ENCODE measurements at places on chromosomes 3 and 15.

DNA sequence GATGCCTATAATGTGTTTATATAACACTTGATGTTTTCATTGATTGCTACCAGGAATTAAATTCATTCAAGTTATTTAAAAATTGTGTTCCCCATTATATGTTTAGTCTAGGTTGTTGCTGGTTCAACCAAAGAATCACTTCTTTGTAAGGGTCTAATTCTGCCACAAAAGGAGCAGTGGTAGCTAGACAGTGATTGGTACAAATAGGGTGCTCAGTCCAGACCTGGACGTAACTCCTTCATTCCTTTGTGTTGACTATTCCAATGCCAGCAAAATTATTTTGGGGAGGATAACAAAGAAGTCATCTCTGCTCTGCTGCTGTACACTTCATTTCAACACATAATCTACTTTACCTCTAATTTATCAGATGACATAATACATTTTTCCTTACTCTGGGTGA, 1.2 kb downstream of the CHMP2B start:
- DNase-seq: no peak

DNA sequence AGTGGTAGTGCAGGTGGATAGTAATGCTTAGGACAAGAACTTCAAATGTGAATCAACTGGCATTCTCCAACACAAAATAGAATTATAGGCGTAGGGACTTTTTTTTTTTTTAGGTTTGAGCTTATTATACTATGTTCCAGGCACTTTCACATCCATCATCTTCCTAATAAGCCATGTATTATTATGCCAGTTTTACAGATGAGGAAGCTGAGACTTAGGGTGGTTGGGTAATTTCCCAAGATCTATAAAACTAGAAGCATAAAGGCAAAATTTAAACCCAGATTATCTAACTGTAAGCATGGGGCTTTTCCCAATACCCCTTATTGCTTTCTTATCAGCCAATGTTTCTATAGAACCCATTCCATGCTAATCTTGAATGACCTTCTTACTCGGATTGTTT, 75.1 kb upstream of the ETV5 start:
- no peak for DNase-seq

DNA sequence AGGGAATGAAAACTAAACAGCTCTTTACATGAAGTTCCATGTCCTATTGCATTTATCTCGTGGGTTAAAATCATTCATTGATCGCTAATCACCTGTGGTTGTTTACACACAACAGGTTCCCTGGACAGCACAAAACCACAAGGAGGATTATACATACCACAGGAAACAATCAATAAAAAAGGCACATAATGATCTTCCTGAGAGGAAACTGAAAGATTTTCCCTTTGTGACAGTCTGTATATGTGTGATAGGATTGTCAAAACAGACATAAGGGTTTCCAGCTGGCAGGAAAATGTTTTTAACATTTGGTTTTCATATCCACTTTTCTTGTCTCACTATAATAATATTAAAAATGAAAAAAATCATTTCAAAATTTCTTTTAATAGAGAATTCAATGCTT, 541.8 kb downstream of the NLGN1 start:
- DNase-seq: no peak

DNA sequence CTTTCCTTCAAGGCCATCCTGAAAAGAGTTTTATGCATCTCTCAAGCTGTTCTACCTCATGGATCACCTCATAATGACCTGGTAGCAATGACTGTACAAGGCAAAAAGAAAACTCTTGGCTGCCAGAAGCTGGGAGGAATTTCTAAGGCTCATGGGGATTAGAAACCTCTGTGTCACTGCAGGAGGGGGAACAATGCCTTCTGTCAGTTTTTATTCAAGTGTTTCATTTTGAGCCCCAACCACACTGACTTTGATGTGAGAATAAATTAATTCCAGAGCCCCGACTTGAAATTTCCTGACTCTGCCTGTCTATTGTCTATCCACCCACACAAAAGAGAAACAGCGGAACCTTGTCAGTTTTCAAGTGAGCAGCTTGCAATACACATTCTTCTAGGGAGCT, 58.7 kb upstream of the MRPL3 start:
- DNase-seq: no peak

DNA sequence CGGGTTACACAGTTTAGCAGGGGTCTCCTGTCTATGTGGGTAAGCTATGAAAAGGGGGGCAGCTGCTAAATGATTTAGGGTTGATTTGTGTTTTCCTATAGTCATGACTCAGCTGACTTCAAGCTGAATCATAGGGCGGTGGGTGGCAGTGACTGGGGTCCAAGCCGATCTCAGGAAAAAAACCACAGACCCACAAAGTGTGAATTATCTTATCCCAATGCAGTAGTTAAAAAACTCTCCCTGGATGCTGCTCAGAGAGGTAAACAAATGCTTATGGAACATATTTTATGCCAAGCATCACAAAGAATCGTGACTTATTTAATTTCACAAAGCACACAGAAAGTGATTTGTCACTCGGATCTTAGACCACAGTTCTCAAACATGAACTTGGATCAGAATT, 18.4 kb upstream of the TOPAZ1 start:
- no peak for DNase-seq

- DNase-seq: no peak
Observed at GRCh38 chr15:32828507-32829186, 110.8 kb downstream of the GREM1 start.

DNA sequence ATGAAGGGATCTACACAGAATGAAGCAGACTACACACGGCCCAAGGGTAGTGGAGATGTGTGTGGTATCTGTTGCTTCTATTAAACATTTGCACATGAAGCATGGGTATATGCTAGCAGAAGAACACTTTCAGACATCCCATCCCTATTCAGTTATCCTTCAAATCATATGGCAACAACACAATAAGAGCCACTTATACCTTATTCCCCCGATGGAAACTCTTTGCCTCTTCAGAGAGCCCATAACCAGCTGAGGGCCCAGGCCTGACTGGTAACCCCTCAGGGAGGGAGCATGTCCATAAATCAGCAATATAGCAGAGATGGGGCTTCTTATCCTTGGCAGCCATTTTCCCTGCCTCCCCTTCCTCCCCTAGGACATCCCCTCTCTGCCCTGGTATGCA, 210.6 kb downstream of the FHIT start:
- DNase-seq: no peak

DNA sequence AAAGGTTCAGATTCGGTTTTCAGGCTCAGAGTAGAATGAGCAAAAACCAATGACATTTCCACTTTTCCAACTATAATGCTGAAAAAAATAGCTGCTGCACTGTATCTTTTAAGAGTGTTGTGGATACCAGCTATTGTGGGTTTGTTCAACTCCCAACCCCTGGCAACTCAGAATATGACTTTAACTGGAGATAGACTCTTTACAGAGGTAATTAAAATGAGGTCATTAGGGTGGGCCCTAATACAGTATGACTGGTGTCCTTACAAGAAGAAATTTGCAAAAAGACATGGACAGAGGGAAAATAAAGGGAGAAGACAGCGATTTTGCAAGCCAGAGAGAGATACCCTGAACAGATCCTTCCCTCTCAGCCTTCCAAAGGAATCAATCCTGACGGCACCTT, 39.5 kb downstream of the ANKRD28 start:
- no peak for DNase-seq

DNA sequence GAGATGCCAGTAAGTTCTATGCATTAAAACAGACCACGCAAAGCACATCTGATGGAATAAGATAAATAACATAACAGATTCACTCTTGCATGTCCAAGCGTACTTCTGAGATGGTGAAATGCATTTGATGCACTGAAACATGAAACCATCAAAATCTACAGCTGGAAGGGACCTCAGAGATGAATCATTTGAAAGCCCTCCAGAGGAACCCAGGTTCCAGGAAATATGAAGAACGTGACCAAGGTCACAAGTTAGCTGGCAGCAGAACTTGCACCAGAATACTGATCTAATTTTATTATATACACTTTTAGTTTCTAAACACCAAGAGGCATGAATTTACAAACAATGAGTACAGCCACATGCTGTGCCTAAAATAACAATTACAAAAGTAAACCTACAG, 957.1 kb downstream of the FHIT start:
- no peak for DNase-seq

DNA sequence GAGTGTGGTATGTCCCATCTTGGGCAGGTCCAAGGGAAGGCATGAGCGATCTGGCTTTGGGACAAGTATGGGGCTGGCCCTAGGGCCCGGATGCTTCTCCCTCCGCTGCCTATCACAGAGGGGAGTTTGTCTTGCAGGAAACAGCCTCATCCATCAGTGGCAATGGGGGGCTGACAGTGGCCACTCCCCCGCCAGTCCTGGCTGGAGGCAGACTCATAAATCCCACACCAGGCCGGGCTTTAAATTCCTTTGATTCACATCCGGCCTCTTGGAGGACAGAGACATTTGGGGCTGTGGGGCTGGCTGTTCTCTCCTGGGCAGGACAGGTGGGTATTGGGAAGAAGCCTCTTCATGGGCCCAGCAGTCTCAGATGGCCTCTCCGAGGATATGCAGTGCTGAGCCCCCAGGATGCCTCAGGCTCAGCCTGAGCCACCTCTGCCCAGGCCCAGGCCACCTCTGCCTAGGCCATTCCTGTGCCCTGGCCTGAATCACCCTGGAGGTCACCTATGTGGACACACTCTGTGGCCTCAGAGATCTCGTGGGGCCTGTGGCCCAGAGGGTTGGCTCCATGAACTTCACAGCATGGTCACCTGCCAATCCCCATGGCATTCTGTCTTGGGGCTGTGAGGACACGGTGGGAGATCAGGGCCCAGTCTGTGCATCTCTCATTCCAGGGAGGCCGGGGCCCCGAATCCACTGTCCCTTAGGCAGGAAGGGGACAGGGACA, 84.2 kb upstream of the GOLGA6L4 start:
- no peak for DNase-seq

- DNase-seq: no peak
Observed at GRCh38 chr3:150149651-150150051, 179.0 kb upstream of the PFN2 start.

DNA sequence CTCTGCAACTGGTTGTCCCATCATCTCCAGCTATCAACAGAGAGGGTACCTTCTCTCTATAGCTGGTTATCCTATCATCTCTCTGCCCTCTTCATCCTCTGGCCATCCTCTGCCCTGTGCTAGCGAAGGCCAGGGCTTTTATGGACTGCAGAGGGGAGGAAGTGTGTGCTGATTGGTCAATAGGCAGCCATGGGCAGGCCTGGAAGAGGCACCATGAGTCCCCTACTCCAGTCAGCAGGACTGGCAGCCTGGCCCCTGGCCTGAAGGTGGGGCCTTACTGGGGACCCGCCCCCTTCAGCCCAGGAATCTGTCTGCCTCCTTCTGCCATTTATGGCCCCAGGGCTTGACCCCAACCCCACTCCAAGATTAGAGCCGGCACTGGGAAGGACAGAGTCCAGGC, 10.4 kb upstream of the TRIM59 start:
- no peak for DNase-seq
